ENCODE measurements at places on chromosomes 12 and 14.

DNA sequence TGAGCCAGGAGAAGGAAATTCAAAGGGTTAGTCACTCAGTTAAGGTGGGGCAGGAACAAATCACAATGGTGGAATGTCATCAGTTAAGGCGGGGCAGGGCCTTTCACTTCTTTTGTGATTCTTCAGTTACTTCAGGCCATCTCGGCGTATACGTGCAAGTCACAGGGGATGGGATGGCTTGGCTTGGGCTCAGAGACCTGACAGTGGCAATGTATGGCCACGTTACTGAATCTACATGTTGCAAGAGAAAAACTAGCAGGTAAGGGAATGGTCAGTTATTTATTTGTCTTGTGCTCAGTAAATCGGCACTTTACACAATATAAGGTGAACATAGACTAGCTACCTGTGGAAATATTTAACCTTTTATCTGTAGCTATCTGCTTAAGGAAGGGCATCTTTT, 11.9 kb downstream of the SLCO1B3 start:
- no peak for DNase-seq

GRCh38 chr14:24279301-24280186, 8.1 kb upstream of the RABGGTA start:
- DNase-seq = no peak

GRCh38 chr12:56947633-56948456, 9.6 kb downstream of the RDH16 start:
- no peak for DNase-seq

- DNase-seq = no peak
Observed at GRCh38 chr12:51409846-51410245, 14.8 kb upstream of the SLC4A8 start.

GRCh38 chr12:107760207-107760808, 629 bp downstream of the PRDM4 start:
- DNase-seq = peak; percentile 18

GRCh38 chr12:119674560-119674959, 6.6 kb downstream of the PRKAB1 start:
- no peak for DNase-seq

- no peak for DNase-seq
Observed at GRCh38 chr12:111160350-111161241, 208.3 kb downstream of the PHETA1 start.

- DNase-seq = no peak
Observed at GRCh38 chr14:54815515-54815914, 87.1 kb downstream of the GCH1 start.

DNA sequence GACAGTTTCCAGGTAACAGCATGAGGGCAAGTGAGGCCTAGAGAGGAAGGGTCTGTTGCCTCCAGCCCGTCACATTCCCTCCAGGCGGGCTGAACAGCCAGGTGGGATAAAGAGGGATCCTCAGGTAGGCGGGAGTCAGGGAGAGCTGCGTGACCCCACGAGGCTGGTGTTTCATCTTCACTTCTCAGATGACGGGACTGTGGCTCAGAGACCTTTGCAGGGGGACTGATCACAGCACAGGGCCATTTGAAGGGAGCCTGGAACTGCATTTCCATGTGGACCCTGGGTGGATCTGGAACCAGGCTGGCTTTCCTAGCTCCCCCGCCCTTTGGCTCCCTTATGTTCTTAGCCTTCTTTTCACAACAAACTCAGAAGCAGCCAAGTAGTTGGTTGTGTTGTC, 37.4 kb downstream of the SH2B3 start:
- no peak for DNase-seq

- peak; percentile 56 for DNase-seq
Observed at GRCh38 chr12:97112136-97112535, 205.1 kb downstream of the NEDD1 start.

DNA sequence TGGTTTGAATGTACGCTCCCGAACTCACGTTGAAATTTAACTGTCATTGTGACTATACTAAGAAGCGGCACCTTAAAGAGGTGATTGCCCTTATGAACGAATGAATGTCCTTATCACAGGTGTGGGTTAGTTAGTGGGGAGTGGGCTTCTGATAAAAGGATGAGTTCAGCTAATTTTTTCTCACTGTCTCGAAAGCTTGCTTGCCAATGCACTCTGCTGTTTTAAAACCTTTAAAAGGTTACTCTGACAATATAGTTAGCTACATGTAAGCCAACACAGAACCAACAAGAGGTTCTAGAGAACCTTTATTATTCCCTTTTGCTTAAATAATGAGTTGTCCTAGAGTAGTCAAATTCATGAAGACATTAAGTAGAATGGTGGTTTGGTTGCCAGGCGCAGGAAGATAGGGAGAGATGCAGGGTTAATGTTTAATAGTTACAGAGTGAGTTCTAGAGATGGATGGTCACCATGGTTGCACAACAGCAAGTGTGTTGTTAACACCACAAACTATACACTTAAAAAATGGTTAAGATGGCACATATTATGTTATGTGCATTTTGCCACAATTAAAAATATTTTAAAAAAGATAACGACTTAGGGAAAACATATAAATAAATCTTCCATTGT, 26.3 kb downstream of the RTN1 start:
- no peak for DNase-seq

GRCh38 chr14:64640839-64641238, 63.4 kb upstream of the PLEKHG3 start:
- DNase-seq = no peak

GRCh38 chr12:47360771-47361388, 281.1 kb upstream of the AMIGO2 start:
- DNase-seq = no peak

DNA sequence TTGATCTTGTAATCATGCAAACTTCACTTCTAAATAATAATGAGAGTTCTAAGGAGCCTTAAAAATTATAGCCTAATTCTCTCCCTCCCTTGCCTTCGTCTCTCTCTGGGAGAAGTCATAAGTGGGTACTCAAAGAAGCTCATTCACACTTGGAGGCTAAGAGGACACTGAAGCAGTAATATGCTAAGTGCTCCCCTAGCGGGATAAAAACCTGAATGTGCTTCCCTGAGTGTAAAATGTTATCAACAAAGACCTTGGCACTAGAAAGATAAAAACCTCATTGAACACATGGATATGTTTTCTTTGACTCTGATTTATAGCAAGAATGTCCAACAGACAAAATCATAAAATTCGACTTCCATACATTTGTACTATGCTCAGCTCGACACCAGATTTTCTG, 337.9 kb upstream of the NOVA1 start:
- no peak for DNase-seq

DNA sequence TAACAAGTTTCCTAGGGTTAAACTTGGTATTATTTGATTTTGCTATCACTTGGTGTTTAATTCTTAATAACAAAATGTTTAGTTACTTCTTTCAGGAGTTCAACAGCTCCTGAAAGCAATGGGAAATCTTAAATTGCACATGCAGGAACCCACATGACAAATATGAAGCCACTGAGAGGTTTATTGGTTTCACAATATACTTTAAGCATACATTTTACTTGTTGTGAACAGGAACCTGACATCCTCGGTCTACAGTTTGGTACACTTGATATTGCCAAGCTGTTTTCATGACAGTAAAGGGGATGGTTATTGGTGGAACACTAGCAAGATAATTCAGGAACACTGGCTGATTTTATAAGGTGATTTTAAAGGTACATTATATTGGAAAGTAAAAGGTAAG, 46.2 kb downstream of the SLC38A1 start:
- DNase-seq = no peak

GRCh38 chr12:12008232-12008850, 62.4 kb upstream of the BCL2L14 start:
- DNase-seq = no peak

GRCh38 chr14:93989939-93990338, 7.2 kb upstream of the CCDC197 start:
- DNase-seq = no peak

DNA sequence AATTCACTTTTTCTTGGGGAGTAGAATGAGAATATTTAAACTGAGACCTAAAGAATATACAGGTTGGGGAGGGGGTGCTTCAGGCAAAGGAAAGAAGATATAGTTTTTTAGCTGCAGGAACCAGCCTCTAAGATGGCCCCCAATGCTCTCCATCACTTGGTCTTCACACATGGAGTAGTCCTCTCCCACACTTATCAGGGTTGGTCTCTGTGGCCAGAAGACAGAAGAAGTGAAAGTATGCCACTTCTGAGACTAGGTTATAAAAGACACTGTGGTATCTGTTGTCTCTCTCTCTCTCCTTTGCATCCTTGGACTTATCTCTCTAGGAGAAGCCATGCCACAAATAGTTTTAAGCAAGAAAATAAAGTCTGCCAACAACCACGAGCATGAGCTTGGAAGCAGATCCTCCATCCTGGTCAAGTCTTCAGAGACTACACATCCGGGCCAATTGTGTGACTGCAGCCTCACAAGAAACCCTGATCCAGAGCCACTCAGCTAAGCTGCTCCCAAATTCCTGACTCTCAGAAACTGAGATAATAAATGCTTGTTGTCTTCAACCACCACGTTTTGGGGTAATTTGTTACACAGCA, 18.0 kb downstream of the PUS7L start:
- DNase-seq = no peak

DNA sequence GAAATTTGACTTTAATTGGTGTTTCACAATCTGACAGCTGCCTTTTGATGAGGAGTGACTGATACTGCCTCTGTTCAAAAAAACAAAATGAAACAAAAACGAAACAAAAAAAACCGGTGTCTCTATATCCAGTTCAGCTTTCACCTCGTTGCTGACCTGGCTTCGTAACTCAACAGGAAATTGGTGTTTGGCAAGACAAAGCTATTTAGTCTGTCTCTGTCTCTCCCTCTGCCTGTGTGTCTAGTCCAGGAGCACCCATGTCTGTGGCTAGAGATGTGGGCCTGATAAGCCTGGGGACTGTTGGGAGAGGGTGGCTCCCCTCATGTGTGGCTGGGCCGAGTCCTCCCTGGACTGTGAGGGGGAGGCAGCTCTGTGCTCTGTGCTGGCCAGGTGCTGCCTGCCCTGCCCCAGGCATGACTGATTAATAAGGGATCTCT, 11.3 kb downstream of the CACNA1C start:
- DNase-seq = no peak

GRCh38 chr14:60863249-60863648, 117.6 kb downstream of the TRMT5 start:
- no peak for DNase-seq

- no peak for DNase-seq
Observed at GRCh38 chr14:62247266-62247665, 485.0 kb downstream of the SNAPC1 start.

DNA sequence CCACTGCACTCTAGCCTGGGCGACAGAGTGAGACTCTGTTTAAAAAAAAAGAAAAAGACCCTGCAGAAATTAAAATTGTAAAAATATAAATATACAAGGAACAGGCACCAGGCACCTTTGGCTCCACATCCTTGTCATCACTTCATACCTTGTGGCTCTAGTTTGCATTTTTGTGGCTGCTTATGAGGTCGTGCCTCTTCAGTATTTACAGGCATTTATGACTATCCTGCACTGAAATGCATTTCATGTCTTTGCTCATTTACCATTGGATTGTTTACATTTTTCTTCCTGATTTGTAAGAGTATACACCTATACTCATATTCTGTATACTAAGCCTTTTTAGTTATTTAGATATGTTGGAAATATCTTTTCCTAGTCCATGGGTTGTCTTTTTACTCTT, 20.1 kb downstream of the BICD1 start:
- DNase-seq = no peak

DNA sequence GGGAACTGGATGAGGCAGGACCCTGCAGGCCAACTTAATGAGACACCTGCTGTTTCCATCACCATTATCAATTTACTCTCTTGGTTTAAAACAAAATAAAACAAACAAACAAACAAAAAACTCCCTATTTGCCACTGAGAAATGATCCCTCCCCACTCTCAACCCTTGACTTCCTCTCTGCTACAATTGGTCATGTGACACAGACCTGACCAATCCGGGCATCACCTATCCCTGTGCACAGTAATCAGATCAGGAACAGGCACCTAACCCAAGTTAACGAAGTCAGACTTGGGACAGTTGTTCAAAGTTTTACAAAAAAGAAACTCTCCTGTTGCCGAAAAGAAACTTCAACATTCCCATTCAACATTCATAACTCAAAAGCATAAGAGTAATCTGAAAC, 58.4 kb downstream of the NELL2 start:
- DNase-seq = no peak

- DNase-seq = no peak
Observed at GRCh38 chr12:101238800-101239329, 28.8 kb upstream of the SLC5A8 start.

- DNase-seq = no peak
Observed at GRCh38 chr12:110001596-110001995, 2.4 kb downstream of the ANKRD13A start.

GRCh38 chr12:26009593-26009992, 51.1 kb downstream of the RASSF8 start:
- DNase-seq = no peak

GRCh38 chr14:69092840-69093422, 60.0 kb downstream of the DCAF5 start:
- no peak for DNase-seq

Data from Caki2 (cell line).